ENCODE measurements at places on chromosomes 3 and 15. TPM values are rescaled to one million over a fixed set of nuclear protein-coding genes. Genes with fewer than 3 reads are reported as not detected.

- H3K36me3 ChIP-seq: no peaks in the 10 kb centered on the region
- no peak for DNase-seq
- no peak overlapping the region for H3K27ac ChIP-seq
- no peaks in the 10 kb centered on the region for H3K27me3 ChIP-seq
- H3K4me3 ChIP-seq: no peak overlapping the region
- peaks cover 8% of the 10 kb centered on the region for H3K4me1 ChIP-seq
Observed at GRCh38 chr15:69303337-69304181, 4.8 kb downstream of the PAQR5 start.

TF gene
- total RNA-seq: under 0.01 TPM

DNA sequence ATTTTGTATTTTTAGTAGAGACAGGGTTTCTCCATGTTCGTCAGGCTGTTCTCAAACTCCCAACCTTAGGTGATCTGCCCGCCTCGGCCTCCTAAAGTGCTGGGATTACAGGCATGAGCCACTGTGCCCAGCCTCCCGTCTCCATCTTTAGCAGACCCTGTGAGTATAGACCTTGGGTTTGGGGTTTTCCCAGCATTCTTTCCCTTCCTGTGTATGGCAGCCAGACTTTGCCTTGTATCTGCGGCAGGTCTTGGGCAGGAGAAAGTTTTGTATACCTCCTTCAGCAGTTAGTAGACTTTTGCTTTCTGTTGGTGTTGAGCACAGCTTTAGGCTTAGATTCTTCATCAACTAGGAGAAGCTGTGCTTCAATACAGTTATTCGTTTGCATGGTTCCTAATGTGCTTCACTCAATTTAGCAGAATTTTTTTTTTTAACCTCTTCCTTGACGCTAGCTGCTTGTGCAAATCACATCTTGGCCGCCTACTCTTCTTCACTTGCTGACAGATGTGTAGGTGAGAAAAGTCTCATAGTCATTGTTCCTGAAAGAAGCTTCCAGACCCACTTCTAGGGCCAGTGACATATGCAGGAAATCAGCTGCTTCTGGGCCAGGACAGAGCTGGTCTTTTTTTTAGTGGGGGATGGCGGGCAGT lies 38.4 kb downstream of the MAP2K1 start:
- H3K4me1 ChIP-seq: no peaks in the 10 kb centered on the region
- H3K4me3 ChIP-seq: no peak overlapping the region
- DNase-seq: no peak
- H3K36me3 ChIP-seq: no peaks in the 10 kb centered on the region
- H3K27ac ChIP-seq: no peak overlapping the region

ZNF385D gene
- 0.20 TPM for total RNA-seq

DNA sequence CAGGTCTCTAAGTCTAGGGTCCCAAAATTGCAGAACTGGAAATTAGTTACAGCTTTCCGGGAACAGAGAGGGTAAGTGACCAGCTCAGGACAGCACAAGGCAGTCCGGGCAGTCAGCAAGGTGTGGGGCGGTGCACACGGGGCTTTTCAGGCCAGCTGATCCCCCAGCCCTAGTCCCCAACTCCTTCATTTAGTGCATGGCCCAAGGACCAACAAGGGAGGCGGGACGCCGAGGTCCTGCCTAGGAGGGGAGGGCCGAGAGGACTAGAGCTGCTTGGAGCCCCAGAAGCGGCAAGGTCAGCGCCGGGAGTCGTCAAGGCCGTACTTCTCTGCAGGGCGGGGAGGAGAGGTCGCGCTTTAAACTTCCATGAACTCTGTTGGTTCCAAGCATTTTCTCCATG lies 2.0 kb upstream of the PDE8A start:
- H3K27ac ChIP-seq: no peak overlapping the region
- peak; percentile 62 for DNase-seq
- H3K4me3 ChIP-seq: peak overlapping the region; percentile 85
- no peaks in the 10 kb centered on the region for H3K36me3 ChIP-seq
- no peaks in the 10 kb centered on the region for H3K27me3 ChIP-seq

GALNT15 gene
- not detected for total RNA-seq

DNA sequence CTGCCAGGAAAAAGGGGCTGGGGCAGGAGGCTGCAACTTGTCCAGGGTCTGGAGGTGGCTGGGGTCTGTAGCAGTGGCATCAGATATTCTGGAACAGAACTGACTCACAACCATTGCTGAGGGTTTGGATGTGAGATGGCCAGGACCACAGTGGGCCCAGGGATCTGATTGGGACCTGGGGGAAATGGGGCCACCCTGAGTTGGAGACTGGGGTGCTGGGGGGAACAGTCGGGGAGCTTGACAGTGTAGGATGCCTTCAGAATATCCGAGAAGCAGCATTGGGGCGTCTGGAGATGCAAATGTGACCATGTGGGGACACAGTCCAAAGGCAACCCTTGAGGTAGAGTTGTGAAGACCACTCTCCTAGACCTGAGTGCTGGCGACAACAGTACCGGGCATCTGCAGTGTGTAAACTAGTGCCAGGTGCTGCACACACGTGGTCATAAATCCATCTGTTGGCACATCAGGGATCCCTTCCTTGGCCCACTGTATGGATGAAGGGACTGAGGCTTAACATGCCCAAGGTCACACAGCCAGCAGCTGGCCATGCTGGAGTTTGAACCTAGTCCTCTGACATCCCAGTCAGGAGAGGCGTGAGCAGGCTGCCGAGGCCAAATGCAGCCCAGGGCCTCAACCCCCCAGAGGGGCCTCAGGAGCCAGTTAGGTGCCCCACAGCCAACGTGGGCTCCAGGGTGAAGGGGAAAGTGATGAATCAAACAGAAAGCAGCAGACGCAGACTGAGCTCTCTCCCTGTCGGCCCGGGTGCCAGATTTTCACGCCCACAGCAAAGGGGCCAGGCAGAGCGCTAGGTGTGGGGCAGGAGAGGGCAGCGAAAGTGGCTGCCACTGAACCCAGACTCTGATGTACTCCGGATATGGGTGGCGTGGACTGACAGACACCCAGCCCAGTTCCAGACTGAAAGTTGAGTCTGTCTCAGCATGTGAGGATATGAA lies 18.8 kb downstream of the HEMK1 start:
- H3K27ac ChIP-seq: no peak overlapping the region
- H3K27me3 ChIP-seq: no peaks in the 10 kb centered on the region
- H3K36me3 ChIP-seq: no peaks in the 10 kb centered on the region
- DNase-seq: no peak

DNA sequence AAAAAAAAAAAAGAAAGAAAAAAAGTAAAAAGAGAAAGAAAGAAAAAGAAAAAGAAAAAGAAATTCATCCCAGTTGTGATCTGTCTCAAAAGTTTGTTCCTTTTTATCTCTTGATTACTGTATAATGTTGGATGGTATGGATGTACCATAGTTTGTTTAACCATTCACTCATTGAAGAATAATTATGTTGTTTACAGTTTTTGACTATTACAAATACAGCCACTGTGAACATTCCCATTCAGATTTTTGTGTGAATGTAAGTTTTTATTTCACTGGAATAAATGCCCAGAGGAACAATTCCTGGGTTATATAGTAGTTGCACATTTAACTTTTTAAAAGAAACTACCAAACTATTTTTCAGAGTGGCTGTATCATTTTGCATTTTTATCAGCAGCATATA lies 10.3 kb upstream of the CCR8 start:
- H3K4me3 ChIP-seq: no peak overlapping the region
- no peak overlapping the region for H3K27ac ChIP-seq
- H3K36me3 ChIP-seq: no peaks in the 10 kb centered on the region
- no peak for DNase-seq
- no peaks in the 10 kb centered on the region for H3K4me1 ChIP-seq

DUOX1 gene
- not detected for total RNA-seq

DNA sequence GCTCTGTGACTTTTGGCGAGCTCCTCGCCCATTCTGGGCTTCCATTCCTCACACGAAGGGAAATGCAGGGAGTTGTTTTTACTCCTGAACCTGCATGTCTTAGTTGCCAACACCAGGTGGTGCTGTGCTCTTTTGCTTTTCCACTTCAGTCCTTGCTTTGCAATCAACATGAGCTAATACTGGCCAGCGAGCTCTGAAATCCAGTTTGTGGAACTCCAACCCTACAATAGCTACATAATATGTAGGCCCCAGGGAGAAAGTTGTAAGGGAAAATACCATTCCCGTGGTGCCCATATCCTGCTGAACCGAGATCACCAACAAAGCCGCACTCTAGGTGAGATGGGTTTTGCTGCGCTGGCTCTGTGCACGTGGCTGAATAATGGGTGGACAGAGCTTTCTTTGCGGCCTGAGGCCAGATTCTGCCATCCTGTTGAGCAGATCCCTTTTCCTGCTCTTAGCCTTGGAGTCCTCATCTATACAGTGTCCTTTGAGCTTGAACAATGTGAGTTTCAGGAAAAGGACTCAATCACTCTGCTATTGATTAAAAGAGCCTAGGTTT lies 25.0 kb downstream of the LSM3 start:
- H3K27me3 ChIP-seq: no peaks in the 10 kb centered on the region
- H3K4me3 ChIP-seq: no peak overlapping the region
- DNase-seq: peak; percentile 76
- peaks cover 2% of the 10 kb centered on the region for H3K4me1 ChIP-seq

DNA sequence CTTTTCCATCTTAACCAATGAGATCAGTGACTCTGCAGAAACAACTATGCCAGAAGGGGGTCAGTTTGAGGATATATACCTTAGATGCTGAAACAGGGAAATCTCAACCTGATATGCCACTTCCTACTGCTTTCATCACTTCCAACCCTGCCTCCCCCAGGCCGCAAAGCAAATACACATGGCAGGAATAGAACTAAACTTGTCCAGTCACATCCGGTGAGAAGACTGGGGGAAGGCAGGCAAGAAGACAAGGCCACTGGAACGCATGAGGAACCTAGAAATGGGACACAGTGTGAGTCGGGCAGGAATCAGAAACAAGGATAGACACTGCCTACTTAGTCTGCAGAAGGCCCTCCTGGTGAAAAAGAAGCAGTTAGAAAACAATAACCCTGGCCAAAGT lies 90.6 kb downstream of the MYO5A start:
- no peaks in the 10 kb centered on the region for H3K4me1 ChIP-seq
- no peak overlapping the region for H3K27ac ChIP-seq
- H3K36me3 ChIP-seq: no peaks in the 10 kb centered on the region
- H3K4me3 ChIP-seq: no peak overlapping the region
- DNase-seq: no peak

- no peak overlapping the region for H3K27ac ChIP-seq
- H3K4me1 ChIP-seq: no peaks in the 10 kb centered on the region
- H3K36me3 ChIP-seq: peaks cover 14% of the 10 kb centered on the region
Observed at GRCh38 chr3:57586778-57587177, 10.4 kb downstream of the ARF4 start.

DNA sequence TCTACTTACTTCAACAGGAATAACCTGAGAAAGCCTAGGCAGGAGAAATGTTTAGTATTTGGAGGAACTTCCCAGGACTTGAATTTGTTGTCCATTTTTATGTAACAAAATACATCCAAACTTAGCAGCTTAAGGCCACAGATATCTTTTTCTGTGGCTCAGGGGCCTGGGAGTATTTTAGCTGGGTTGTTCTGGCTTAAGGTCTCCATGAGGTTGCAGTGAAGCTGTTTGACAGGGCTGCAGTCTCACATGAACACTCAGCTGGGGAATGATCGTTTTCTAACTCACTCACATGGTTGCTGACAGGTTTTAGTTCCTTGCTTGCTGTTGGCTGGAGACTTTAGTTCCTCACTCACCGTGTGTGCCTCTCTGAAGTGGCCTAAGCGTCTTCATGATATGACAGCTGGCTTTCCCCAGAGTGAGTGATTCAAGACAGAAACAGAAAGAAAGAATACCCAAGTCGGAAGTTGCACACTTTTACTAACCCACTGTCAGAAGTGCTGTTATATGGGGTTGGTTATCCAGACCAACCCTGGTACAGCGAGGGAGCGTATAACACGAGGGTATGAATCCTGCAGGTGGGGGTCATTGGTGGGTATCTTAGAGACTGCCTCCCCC lies 229.7 kb upstream of the TBL1XR1 start:
- no peaks in the 10 kb centered on the region for H3K4me1 ChIP-seq
- H3K27me3 ChIP-seq: no peaks in the 10 kb centered on the region
- no peak overlapping the region for H3K4me3 ChIP-seq
- H3K36me3 ChIP-seq: no peaks in the 10 kb centered on the region
- no peak for DNase-seq
- no peak overlapping the region for H3K27ac ChIP-seq

GOLGA6A gene
- not detected for total RNA-seq

DNA sequence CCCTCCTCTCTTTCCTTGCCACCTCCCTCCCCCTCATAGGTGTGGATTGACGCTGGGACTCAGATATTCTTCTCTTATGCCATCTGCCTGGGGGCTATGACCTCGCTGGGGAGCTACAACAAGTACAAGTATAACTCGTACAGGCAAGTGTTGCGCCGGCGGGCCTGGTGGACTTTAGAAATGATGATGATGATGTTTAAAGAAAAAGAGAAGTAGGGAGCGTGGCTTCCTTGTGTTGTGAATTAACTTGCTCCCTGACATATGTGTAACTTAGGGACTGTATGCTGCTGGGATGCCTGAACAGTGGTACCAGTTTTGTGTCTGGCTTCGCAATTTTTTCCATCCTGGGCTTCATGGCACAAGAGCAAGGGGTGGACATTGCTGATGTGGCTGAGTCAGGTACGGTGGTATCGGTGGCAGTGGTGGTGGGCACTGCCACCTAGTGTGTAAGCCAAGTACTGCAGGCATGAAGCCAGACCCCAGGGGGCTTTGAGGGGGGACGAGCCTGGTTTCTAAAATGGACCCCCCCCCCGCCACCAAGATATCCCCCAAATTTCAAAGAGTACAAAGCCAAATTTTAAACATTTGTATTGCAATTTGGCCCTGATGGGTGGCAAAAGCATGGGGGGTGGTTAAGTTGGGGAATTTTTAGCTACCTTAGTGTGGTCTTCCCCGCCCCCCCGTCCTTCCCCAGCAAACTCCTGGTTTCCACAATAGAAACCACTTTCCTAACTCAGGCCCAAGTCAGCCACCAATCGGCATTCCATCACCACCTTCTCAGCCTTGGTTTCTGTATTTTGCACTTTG lies 65.6 kb downstream of the SLC6A6 start:
- H3K4me3 ChIP-seq: no peak overlapping the region
- H3K27ac ChIP-seq: no peak overlapping the region

- H3K4me3 ChIP-seq: no peak overlapping the region
- H3K36me3 ChIP-seq: no peaks in the 10 kb centered on the region
- H3K27ac ChIP-seq: no peak overlapping the region
- no peaks in the 10 kb centered on the region for H3K27me3 ChIP-seq
- H3K4me1 ChIP-seq: no peaks in the 10 kb centered on the region
Observed at GRCh38 chr3:116524453-116525210, 79.3 kb upstream of the LSAMP start.

CISH gene
- 8.4 TPM for total RNA-seq

GOLGA6B gene
- not detected for total RNA-seq

DNA sequence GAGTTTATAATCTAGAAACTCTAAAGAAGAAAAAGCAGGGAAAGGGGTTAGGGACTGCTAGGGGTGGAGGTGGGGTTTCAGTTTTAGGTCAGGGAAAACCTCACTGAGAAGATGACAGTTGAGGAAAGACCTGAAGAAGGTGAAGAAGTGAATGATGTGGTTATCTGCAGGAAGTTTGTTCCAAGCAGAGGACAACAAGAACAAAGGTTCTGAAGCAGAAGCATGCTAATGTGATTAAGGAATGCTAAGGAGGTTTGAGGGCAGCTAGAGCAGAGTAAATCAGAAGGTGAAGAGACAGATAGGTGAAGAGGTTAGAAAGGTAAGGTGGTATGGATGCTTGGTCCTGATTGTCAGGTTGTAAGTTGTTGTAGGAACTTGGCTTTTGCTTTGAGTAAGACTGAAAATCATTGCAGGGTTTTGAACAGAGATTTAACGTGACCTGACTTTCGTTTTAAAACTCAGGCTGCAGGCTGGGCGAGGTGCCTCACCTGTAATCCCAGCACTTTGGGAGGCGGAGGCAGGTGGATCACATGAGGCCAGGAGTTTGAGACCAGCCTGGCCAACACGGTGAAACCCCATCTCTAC lies 8.6 kb downstream of the OXSR1 start:
- no peaks in the 10 kb centered on the region for H3K4me1 ChIP-seq
- H3K27ac ChIP-seq: no peak overlapping the region
- no peak for DNase-seq
- no peaks in the 10 kb centered on the region for H3K27me3 ChIP-seq
